LNCaP clone FGC (cell line): ENCODE measurements at places on chromosomes 1 and 21.

DNA sequence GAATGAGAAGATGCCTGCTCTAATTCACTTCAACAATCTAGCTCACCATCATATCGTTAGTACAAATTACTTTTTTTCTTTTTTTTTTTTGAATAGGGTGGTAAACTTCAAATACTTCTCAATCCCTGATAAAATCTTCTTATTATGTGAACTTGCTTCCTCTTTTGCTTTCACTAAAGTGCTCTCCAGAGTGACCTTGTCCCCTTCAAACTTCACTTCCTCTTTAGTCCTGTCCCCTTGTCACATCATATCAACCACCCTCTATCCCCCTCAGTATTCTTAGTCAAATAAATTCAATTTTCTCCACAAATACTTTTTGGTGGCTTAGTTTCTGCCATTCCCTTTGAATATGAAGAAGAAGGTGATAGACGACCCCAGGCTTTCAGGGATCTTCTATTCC is 124.9 kb upstream of the PLXNA2 start:
- no peak for DNase-seq

DNA sequence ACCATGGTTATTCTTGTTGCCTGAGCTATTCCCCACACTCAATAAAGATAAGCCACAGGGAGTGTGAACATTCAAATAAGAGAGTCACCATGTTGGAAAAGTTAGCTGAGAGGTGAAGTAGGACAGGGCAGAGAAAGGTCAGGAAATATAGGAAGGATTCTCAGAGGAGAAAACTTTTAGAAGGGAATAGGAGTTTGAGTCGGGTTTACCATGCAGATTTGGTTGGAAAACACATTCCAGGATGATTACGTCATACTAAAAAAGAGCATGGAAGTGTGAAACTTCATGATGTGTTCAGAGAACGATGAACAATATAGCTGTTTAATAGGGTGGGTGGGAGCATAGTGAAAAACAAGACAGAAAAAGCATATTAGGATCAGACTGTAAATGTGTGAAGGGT is 1125.3 kb upstream of the ADGRL2 start:
- no peak for DNase-seq

- no peak for DNase-seq
These were observed 17.5 kb upstream of the YTHDF2 start for GRCh38 chr1:28719332-28719619.

DNA sequence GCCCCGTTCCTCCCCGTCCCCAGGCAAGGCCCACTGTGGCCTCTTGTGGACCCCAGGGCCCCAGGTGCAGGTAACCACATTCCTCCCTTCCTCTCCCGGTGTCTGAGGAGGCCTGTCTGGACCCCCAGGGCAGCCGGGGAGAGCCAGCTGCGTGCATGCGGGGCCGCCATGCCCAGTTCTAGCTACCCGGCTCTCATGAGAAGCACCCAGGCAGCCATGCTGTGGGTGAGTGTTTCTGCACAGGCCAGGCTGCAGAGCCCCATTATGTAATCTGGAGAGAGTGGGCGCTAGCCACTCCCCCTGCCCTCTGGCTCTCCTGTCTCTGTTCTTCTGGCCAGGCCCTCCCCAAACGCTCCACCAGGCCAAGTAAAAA is 18.4 kb upstream of the PLEKHG5 start:
- DNase-seq: no peak

DNA sequence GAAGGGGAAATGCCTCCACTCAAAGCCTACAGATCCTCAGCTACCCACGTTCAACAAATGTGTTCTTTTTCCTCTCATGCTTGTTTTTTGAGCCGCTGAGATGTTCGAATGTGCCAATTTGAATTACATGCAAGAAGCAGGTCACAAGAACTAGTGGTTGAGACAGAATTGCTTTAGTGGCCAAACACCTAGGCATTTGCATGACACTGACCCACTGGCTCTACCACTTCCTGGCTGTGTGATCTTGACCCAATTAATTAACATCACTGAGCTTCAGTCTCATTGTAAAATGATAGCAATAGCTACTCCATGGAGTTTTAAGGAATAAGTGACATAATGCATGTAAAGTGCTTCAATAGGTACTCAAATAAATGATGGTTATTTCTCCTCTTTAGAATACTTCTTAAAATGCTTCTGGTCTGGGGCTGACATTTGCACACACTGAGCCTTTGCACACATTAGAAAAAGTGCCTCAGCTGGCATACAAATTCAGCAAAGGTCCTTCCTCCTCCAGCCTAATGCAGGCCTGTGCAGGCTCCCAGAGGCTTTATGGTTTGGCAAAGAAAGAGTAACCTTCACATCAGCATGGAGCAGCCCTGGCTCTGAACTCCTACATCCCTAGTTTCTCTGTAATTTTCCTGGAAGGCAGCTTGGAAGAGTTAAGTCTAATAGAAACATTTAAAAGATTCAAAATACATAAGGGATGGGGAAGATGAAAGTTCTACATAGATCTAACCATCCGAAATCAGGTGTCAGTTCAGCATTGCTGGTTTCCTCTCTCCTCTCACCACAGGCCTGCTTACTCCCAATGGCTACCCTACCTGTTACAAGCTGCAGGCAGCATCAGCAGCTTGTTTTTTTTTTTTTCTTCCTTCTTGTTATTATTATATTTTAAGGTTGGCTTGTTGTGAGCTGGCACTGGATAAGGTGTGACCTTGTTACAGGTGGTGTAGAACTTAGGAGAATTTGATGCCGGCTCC is 107.4 kb downstream of the TBX19 start:
- DNase-seq: no peak

- DNase-seq: no peak
These were observed 16.6 kb downstream of the ATP1A4 start for GRCh38 chr1:160168016-160168415.
